ENCODE measurements at places on chromosomes 7 and 10.
A peak's percentile ranks its signal among the peaks of the same experiment; 100 is the strongest.

DNA sequence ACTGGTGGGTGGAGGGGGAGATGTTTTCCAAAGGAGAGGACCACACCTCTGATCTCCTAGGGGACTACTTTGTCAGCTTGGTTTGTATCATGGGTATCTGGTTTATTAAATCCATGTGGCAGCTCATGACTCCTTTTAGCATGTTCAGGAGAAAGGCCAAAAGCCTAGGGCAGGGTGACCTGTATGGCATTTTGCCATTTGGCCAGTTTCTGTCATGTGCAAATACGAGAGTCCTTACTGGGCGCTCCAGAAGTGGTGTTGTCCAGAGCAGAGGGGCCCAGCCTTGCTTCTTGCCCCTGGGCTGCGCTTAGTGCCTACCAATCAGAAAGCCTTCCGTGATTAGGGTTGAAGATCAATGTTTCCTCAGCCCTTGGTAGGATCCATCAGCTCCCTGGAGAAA lies 31.0 kb downstream of the ADRA2A start:
- no peak for DNase-seq

GRCh38 chr10:33183655-33184054 lies 150.8 kb downstream of the NRP1 start:
- no peak for DNase-seq

- no peak for DNase-seq
Measured at GRCh38 chr7:157643525-157643970, 306.7 kb downstream of the DNAJB6 start.

- peak; percentile 27 for DNase-seq
Measured at GRCh38 chr7:33982425-33982786, 77.1 kb downstream of the BMPER start.

DNA sequence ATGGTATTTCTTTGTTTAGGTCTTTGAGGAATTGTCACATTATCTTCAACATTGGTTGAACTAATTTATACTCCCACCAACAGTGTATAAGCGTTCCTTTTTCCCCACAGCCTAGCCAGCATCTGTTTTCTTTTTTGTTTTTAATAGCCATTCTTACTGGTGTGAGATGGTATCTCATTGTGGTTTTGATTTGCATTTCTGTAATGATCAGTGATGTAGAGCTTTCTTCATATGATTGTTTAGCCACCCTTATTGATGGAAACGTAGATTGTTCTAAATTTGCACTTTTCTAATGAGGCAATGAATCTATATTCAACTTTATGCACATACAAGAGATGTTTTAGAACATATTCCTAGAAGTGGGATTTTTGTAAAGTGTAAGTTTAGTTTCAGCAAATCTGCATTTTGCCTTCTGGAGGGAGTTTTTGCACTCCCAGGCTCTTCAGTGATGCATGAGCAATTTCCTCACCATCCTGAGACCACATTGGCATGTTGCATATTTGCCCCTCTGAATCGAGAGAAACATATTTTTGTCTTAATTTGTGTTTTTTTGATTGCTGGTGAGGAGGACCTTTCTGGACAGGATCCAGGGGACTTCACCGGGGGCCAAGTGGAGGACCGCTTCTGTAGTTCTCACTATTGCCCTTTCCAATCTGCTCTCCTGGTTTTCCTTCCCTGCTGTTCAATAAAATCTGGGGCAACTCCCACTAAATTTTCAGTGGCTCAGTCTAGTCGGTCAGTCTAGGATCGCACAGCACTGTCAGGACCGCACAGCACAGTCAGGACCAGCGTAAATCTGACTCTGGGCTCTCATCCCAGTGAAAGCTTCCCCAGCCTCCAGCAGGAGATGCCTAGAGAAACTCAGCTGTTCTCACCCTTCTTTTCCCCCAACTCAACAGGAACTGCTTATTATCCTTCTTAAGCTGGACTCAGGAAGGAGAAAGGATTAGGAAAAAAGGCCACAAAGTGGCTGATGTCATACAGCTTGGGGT lies 157.0 kb downstream of the PTPN20 start:
- DNase-seq = no peak

DNA sequence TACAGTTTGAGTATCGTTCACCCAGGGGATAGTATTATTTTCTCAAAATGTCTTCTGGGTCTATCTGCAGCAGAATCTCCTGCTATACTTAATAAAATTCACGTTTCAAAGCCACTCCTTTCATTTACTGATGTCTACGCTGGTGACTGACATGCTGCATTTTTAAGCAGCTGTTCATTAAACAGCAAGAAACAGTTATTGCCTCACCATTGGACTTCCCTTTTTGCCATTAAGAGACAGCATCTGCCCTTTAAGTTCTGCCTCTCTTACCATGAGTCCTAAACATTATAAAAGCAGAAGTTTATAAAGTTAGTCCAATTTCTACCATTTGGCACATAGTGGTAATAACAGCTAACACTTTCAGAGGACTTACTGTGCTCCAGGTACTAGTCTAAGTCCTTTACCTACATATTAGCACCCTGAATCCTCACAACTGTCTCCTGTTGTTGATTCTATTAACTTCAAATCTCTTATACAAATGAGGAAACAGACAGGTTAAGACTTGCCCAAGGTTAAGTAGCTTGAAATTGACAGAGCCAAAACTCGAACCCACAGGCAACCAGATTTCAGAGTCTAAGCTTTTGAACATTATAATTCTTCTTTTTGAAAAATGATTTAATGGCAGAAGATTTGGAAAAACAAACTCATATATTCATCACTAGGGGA lies 169.5 kb downstream of the SNX13 start:
- no peak for DNase-seq

All from iPS DF 6.9 (cell line).